ENCODE measurements at places on chromosomes 11 and 22.
A peak's percentile ranks its signal among the peaks of the same experiment; 100 is the strongest.

GRCh38 chr22:50595189-50595588, 5.4 kb upstream of the MAPK8IP2 start:
- no peak for DNase-seq

- DNase-seq: no peak
Observed at GRCh38 chr11:15153231-15153630, 38.5 kb downstream of the INSC start.

DNA sequence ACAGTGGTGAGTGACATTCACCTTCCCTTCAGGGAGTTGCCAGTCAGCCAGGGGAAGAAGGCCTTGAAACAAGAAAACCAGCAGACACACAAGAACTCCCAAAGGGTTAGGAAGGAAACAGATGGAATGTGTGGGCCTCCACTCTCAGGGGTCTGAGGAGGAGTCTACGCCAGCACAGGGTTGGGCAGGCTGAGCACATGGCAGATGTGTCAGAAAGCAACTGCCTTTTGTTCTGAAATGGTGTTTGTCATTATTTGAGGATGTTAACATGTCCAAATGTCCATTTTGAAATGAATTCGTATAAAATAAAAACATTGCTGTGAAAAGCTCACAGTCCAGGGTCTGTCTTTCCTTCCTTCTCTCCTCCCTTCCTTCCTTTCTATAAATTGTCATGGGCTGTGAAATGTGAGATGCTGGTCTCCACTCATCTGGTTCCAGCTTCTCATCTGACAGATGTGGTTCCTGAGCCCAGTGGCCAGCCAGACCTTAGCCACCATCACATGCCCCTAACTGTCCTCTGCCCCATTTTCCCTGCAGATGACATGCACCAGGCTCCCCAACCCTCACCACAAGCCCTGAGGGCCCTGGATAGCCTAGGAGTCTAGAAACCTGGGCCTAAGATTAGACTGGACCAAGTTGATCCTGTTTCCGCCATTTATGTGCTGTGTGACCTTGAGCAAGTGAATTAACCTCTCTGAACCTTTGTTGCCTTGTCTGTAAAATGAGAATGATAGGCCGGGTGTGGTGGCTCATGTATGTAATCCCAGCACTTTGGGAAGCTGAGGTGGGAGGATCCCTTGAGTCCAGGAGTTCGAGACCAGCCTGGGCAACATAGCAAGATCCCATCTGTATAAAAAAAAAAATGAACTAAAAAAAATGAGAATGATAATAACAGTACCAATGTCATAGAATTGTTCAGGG, 56.2 kb upstream of the CRYBB3 start:
- no peak for DNase-seq

DNA sequence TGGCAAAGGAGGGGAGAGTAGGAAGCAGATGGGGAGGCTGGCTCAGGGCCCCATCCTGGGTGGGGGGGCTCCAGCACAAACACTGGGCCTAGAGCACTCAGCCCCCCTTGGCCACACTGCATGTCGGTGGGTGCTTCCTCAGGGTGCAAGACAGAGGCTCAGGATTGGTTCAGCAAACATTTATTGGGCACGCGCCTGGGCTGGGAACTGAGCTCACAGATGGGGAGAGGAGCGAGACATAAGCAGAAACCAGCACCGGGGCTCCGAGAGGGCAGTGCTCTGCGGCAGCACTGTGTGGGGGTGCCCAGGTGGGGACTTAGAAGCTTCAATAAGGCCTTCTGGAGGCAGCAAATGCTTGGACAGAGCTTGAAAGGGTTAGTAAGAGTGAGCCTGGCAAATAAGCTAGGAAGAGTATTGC, 12.1 kb upstream of the EHD1 start:
- DNase-seq: no peak

GRCh38 chr22:49212002-49212401, 615.7 kb downstream of the BRD1 start:
- peak; percentile 1 for DNase-seq

GRCh38 chr11:77208535-77208934, 80.5 kb downstream of the MYO7A start:
- no peak for DNase-seq
